ENCODE measurements at places on chromosomes 5 and 9.

- no peak for DNase-seq
Measured at GRCh38 chr9:98652741-98653140, 56.0 kb downstream of the GABBR2 start.

GRCh38 chr5:74556006-74556405 lies 84.5 kb downstream of the ENC1 start:
- DNase-seq, result no peak

DNA sequence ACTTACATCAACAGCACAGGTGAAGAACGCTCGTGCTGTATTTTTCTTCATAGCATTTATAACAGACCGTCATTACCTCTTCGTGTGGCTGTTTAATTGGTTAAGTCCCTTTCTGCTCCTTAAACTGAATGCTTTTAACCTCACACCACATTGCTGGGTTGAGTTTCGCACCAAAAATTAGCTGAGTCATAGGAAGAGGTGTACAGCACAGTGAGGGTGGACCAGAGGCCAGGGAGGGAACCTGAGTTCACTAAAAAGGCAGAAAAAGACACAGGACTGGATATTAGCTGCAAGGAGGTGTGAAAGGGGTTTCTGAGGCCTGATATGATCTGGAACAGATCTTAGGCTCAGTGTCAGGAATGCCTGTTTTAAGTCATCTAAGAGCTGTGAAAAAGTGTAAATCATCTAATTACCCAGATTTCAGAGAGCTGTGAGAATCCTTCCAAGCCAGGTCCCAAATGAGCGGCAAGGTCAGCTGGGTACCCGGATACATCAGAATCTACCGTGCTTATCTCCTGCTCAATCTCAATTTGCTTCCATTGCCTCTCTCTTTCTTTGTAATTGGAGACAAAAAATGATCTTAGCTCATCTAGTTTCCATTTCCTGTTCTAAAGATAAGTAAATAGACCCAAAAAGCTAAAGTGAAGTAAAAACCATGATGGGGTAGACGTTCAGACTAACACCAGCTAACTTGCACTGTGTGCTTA lies 7.1 kb upstream of the CFAP90 start:
- no peak for DNase-seq

DNA sequence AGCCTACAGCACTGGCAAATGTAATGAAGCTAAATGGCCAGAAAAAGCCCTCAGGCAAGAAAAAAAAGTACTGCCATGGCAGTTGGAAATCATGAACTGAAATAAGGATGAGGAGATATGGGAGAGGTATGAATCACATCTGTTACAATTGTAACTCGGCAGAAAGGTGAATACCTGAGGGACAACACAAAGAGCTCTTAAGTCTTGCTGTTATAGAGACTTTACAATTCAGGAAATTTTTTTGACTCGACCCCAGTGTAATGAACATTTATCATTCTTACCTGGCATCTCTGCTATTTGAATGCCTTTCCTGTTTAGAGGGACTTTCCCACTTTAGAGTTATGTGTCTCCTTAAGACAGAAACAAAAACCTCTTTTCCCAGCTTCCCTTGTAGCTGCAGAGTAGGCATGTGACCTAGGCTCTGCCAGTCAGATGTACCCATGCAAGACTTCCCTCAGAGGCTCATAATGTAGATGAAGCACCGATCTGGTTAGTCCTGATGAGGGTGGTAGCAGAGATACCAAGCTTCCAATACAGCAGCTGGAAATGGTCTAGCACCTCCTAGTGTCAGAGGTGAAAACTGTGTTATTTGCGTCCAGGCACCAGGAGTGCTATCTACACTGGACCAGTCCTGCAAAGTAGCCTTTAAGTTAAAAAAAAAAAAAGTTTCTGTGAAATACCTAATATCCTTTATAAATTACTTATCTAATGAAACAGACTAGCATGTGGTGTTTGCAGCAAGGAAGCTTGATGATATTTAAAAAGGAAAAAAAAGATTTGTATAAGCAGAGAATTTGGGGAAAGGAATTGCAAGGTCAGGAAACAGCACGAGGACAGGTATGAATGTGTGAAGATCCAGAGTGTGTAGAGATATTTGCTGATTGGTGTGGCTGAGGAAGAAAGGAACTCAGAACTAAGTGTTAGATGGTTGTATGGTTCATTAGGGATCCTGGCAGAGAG lies 146.9 kb upstream of the SLC1A3 start:
- no peak for DNase-seq

DNA sequence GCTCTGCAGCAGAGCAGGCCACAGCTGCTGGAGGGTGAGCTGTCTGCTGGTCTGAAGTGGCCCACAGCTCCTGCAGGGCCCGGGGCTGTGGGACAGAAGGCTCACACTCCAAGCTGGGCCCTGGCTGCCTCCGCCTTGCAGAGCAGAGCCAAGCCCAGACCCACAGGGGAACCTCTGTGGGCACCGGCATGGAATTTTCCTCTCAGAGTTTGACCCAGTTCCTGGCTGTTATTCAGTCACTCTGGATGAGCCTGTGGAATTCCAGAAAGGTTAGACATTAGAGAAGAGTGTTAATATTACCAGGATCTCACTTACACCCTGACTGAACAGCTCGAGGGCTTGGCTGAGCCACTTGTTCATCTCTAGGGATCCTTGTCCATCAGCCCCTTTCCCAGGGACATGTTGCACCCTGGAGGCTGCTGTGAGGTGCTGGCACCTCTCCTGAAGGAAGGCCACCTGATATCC lies 17.5 kb downstream of the IL9 start:
- DNase-seq, result no peak

DNA sequence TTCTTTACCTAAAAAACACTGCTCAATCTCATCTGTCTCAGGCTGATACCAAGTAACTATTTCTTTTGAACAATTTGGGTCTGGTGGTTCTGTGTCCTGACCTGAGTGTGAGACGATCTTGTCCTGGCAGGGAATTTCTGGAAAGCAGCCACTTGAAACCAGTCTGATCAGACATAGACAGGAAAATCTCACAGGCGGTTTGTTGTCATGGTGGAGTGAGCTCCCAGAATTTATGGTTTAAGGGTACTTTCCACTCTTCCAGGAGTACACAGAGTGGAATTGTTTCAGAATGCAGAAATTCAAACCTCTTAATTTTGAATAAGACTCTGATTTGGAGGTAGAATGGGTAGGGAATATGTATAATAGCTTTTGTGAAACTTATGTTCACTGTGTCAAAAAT lies 268.2 kb downstream of the ISL1 start:
- DNase-seq, result no peak

DNA sequence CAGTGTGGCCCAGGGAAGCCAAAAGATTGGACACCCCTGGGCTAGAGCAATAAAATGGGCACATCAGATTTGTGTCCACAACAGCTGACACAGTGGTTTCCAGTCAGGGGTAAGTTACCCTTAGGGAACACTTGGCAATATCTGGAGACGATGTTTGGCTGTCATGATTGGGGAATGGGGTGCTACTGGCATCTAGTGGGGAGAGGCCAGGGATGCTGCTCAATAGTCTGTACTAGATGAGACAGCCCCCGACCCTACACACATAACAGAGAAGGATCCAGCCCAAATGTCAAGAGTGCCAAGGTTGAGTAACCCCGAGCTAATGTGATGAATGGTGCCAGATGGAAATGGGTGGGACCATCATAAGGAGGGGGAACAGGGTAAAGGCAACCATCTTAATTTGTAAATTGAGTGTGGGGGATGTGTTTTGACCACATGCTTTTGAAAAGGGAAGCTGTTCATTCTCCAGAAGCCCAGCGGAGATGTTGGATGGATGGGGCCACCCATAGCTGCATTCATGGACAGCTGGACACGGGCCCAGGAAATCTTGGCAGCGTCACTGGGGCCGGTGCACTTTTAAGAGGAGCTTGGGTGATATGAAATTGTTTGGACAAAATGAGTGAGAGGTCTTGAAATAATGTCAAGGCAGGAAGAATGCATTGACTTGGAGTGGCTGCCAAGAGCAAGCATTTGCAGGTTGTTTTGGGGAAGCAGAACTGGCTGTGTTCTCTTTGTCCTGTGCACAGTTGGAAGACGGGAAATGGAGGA lies 33.4 kb downstream of the SYK start:
- DNase-seq, result peak; percentile 70

DNA sequence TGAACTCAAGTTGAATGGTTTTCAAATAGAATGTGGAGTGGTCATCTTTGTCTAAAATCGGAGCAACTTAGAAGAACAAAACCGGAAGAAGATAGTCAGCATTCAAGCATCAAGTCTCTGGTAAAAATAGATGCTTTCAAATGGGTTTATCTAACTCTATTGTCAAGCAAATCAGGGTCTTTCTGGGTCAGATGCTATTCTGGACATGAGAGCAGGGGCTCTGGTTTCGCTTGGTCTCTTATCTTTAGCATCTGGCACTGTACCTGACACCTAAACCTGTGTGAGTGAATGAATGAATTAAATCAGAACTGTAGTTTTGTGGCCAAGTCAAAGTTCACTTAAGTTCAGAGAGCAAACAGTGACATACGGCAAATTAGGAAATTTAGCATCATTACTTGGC lies 173.5 kb downstream of the SLIT3 start:
- DNase-seq, result no peak

DNA sequence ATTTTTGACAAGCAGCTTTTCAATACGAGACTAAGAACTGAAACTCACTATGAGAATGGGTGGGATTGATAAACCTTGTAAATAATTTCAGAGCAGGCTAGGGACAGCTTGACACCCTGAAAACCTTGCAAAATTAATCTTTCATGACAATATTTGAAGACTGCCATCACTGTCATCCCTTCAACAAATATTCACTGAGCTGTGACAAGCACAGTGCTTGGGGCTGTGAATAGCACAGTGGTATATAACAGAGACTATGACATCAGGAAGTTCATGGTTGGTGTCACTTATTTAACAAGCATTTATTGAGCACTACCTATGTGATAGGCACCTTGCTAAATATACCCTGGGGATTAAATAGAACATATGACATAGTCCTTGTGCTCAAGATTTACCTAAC lies 741.0 kb upstream of the RIOK2 start:
- no peak for DNase-seq

DNA sequence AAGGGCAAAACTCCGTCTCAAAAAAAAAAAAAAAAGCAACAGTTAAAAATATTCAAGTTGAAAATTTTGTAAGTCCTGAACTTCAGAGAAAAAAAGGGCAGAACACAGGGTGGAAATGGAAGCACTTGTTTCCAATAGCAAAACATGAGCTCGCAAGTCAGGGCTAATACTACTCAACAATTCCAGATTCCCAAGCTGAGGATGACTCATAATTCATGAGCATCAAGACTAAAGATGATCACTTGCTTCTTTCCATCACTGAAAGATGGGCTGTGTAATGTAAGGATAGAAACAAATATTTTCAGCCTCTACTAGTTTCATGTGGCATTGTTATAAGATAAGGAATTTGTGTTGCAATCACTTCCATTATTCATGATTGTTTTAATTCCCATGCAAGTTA lies 33.5 kb upstream of the FST start:
- no peak for DNase-seq

- no peak for DNase-seq
Measured at GRCh38 chr5:139315056-139315615, 21.6 kb downstream of the MATR3 start.

DNA sequence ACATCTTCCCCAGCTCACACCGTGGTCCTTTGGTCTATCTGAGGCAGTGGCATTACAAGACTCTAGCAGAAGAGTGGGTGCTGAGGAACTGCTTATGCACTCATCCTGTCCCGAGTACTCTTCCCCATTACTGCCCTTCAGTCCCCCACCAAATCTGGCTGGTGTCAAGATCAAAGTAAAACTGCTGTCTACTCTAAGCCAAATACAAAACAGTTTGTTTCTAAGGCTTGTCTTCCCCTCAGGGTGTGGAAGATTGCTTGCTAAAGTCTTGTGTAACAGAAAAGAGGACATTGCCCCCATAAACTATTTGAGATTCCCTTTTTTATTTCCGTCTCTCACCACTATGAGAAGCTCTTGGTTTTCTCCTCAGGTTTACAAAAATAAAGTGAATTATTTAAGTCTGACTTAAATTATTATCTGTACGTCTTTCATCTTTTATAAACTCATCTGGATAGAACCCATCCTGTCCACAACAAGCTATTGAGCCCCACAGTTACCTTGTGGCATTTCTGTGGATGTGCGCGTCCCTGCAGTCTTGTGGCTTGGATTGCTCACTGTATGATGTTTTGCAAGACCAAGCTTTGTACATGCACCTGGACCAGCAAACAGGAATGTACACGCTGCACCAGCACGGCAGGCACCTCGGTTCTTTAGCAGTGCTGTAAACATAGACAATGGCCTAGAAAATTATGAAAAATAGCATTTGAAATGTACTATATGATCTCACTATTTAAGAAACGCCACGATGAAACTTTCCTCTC lies 61.0 kb downstream of the CYSTM1 start:
- no peak for DNase-seq

DNA sequence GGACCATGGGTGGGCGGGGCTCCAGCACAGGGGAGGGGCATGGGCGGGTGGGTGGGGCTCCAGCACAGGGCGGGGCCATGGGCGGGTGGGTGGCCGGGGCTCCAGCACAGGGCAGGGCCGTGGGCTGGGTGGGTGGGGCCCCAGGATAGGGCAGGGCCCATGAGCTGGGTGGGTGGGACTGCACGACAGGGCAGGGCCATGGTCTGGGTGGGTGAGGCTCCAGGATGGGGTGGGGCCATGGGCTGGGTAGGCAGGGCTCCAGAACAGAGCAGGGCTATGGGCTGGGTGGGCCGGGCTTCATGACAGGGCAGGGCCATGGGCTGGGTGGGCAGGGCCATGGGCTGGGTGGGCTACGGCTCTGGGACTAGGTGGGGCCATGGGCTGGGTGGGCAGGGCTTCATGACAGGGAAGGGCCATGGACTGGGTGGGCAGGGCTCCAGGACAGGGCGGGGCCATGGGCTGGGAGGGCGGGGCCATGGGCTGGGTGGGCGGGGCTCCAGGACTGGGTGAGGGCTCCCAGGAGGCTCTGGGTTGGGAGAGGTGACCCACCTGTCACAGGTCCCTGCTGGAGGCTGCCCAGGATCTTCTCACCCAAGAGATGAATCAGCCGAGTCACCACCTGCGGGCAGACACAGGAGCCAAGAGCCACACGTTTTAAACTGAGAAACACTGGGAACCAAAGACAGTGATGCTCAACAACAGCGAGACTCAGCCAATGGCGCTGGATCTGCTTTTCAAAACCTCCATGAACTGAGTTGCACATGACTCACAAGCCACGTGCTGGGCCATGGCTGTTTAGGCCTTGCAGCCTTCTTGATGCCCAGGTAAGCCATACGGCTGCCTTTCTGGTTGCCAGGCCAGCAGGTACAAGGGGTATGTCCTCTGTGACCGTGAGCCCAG lies 33.6 kb upstream of the NSMF start:
- DNase-seq, result no peak

DNA sequence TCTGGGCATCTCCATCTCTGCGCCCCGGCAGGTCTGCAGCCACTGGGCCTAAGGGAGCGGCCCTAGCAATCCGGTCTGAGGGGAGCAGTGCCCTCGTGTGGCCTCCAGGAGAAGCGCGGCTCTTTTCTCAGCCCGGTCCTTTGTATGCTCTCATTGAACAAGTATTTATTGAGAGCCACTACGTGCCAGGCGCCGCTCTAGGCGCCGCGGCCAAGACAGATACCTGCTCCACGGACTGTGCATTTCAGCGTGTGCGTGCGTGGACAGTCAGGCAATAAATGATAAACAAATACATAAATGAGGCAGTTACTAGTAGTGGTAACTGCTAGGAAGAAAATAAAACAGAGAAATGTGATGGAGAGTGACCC lies 2.3 kb upstream of the SLC4A9 start:
- peak; percentile 74 for DNase-seq
